ENCODE measurements at places on chromosomes 16 and 17.

GRCh38 chr17:76219670-76220383 is 20.5 kb downstream of the RNF157 start:
- DNase-seq = no peak

- no peak for DNase-seq
Measured at GRCh38 chr16:25177831-25178688, 38.7 kb upstream of the AQP8 start.

DNA sequence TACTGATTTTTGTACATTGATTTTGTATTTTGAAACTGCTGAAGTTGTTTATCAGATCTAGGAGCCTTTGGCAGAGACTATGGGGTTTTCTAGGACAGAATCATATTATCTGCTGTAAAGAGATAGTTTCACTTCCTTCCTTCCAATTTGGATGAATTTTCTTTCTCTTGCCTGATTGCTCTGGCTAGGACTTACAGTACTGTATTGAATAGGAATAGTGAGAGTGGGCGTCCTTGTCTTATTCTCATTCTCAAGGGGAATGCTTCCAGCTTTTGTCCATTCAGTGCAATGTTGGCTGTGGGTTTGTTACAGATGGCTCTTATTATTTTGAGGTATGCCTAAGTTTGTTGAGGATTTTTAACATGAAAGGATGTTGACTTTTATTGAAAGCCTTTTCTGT is 290.1 kb downstream of the MAP2K4 start:
- DNase-seq = no peak

- no peak for DNase-seq
Measured at GRCh38 chr17:14080847-14081251, 11.5 kb downstream of the COX10 start.

DNA sequence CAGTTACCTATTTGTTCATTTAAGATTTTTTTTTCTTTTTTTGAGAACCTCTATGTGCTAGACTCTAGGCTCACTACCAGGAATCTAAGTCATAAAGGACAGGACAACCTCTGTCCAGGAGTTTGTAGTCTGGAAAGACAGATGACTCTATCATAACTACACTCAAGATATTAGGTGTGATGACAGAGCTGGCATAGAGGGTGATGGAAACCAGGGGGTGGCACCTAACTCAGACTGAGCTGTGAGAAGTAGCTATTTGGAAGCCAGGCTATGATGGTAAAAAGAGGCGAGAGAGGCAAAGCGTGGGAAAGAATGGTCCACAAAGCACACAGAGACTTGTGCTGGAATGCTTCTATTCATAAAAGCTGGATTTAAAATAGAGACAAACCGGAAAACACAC is 372.3 kb downstream of the SEC14L1 start:
- DNase-seq = no peak

GRCh38 chr17:64252831-64253230 is 10.2 kb downstream of the TEX2 start:
- no peak for DNase-seq

GRCh38 chr17:44192750-44193149 is 6.0 kb downstream of the TMUB2 start:
- no peak for DNase-seq

DNA sequence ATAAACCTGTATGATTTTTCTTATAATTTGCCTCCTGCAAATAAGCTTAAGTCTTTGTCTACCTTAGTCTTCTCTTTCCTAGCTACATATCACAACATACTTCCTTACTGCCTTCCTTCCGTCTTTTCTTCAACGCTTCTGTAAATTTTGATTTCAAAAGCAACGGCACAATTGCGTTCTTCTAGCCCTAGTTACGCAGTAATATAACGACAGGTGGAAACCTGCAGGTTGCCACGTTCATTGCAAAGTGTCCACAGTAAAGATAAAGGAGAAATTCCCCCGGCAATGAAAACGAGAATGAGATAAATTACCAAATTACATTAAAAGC is 546 bp upstream of the PSMD7 start:
- no peak for DNase-seq

- DNase-seq = no peak
Measured at GRCh38 chr16:64304951-64305350, 816.9 kb downstream of the CDH11 start.

GRCh38 chr17:62911114-62911513 is 54.9 kb upstream of the TANC2 start:
- no peak for DNase-seq

DNA sequence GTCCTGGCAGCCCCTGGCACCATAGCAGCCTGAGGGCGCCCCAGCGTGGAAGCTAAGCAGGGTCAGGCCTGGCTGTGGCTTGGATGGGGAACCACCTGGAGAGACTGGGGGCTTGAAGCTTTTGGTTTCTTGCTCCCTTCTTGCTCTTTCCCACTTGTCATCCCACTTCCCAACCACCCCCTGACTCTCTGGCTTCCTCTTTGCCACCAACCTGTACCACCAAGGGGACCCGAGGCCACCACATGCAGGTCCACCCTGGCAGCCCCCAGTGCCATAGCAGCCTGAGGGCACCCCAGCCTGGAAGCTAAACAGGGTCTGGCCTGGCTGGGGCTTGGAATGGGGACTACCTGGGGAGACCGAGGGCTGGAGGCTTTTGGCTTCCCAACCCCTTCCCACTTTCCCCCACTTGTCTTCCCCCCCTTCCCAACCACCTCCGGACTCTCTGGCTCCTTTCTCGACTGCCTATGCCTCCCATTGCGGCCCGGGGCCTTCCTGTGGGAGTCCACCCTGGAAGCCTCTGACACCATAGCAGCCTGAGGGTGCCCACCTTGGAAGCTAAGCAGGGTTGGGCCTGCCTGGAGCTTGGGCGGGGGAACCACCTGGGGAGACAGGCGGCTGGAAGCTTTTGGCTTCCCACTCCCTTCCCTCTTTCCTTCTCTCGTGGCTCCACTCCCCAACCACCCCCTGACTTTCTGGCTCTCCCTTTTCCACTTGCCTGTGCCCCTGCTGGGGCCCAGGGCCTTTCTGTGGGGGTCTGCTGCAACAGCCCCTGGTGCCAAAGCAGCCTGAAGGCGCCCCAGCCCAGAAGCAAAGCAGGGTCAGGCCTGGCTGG is 2294.4 kb downstream of the TP53TG3F start:
- no peak for DNase-seq

DNA sequence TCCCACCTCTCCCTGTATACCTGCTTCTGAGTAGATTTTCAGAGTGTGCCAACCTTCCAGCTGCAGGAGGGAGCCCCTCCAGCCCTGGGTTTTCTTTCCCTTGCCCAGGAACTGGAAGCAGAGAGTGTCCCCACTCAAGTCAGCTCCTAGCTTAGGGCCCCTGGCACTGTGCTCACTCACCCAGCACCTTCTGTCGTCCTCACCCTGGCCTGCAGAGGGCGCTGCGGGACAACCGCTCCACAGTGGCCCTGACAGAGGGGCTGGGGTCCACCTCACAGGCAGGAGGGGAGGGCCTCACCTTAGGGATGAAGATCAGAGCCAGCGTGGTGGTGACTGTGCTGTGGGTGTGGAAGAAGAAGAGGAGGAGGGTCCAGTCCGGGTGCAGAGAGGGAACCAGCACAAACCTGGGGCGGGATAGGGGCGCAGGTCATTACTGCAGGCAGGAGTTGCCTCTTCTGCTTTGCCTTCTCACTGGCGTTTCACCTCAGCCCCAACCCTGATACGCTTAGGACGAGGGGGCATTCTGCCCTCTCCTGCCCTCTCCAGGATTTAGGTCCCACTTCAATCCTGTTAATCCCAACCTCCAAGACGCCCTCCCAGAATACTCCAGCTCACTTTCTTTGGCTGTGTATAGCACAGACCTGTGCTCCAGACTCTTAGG is 10.0 kb downstream of the GPR179 start:
- peak; percentile 60 for DNase-seq

GRCh38 chr16:57032931-57033330 is 43.6 kb downstream of the NLRC5 start:
- DNase-seq = no peak

DNA sequence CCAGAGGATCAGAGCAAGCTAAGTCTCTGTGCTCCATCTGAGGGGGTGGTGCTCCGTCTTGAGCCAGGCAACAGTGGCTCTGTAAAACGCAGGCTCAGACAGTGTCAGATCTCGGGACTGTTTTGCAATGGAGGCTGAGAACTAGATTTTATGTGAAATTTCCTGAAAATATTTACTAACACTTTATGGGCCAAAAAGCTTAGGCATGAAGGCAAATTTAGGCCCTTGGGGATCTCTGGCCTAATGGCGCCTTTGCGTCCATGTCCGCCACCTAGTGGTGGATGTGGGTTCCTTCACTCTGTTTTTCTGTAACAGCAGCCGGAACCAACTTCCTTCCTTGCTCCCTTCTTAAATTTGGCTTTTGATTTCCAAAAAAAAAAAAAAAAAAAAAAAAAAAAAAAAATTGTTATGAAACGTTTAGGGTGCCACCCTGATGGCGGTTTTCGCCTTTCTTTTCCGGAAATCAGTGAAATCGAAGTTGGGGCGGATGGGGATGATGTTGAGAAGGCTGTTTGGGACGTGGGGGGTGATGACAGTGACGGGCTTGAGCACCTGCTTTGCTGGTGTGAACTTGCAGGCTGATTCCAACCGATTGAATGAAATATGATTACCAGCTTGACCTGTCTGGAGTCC is 14.0 kb upstream of the ELAC2 start:
- DNase-seq = peak; percentile 41

DNA sequence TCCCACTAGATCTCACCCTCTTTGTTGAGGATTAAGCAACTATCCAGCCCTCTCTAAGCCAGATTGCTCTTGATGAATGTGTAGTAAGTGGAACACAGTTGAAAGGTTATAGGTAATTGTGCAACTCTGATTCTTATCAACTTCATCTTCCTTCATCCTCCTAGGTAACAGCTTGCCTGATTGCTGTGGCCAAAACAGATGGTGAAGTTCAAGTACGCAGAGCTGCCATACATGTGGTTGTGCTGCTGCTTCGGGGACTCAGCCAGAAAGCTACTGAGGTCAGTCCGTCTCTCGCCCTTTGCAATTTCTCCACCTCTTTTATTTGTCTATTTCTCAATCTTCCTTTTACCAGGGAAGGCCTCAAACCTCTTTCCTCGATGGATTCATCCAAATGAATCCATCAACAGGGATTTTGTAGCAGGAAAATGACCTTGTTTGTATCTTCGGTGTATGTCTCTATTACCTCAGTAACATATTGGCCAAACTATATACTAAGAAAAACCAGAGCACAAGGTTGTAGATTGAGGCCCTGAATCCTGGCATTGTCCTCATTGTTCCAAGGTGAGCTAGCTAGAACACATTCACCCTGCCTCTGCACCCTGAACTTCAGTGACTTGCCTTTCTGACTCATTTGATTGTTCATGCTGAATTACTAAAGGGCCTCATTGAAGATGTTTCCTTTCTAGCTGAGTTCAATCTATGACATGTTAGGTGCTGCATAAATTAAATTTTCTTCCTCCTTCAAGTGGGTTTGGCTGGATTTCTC is 65.1 kb upstream of the HAS3 start:
- no peak for DNase-seq

DNA sequence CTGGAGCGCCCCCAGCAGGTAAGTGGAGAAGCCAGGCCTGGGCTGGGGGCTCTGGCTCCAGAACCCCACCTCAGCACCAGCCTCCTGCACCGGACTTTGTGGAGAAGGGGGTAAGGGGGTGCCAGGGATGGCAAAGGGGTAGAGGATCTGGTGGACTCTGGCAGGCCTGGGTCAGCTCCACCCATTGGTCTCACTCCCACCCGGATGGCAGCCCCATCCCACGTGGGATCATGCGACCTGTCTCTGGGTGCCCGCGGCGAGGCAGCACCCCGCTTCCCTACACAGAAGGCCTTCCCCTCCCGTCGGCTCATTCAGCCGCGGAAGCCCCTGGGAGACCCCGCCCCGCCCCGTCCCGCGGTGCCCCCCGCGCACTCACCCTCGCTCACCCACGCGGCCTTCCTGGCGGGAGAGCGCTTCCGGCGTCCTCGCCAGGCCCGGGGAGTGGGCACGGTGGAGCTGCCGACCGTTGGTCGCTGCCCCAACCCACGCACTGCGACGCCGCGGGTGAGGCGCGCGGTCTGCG is 498 bp upstream of the PLEKHG4 start:
- DNase-seq = peak; percentile 74

DNA sequence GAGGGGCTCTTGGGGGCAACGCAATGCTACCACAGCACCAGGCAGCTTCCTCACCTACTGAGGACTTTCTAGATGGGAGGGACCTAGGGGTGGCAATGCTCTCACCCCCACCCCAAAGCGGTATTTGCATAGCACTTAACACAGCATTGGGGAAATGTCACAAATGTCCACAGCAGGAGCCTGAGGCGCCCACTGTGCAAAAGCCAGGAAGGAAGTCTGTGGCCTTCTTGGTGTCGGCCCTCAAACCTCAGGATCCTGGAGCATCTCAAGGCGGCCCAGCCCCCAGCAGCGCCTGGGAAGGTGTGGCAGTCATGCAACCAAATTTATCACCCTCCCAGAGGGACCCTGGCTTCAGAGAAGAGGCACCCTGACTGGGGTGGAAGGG is 45.3 kb downstream of the WNT3 start:
- DNase-seq = no peak

- DNase-seq = no peak
Measured at GRCh38 chr17:45048795-45049563, 2.5 kb downstream of the DCAKD start.

DNA sequence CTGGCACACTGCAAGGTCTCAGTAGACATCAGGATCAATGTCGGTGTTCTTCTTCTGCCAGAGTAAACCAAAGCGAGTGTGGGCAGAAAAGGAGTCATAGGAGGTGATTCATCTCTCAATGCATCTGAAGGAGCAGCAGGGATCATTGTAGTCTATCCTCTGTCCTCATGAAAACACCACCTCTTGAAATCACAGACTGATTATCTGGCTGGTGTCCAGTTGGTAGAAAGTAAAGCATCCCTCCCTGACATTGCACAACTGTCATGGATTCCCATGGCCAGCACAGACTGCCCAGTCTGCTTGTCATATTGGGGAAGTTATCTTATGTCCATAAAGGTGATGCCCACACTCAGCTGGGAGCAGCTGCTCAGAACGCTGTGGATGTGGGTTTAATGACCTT is 74.1 kb downstream of the ABCC12 start:
- DNase-seq = no peak

- DNase-seq = no peak
Measured at GRCh38 chr16:70704586-70704985, 18.7 kb upstream of the MTSS2 start.

GRCh38 chr16:87555647-87556046 is 46.7 kb upstream of the JPH3 start:
- DNase-seq = no peak

- DNase-seq = no peak
Measured at GRCh38 chr17:34567691-34568465, 11.5 kb upstream of the TMEM132E start.

All from activated CD4-positive, alpha-beta T cell treated with anti-CD3 and anti-CD28 coated beads, Interleukin-2, amount 50 U/mL, for 48 hours (primary cell).